ENCODE measurements at places on chromosomes 6 and 20.

DNA sequence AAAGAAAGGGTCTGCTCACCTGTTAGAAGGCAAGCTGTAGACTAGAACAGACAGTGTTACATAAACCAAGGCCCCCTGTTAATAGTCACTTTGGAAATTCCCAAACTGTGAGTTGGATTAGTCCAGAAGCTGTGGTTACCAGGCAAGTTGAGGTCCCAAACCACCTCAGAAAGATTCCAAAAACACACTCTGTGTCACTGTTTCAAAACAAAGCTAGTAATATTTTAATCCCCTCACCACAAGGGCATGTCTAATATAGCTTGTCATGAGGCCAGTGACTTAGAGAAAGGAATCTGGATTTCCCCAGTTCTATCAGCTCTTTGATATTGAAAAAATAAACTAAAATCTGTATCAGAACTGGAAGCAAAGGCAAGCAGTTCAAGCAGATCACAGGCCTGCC, 244.6 kb downstream of the HAO1 start:
- no peak for DNase-seq

- no peak for DNase-seq
These were observed 66.0 kb downstream of the BACH2 start for GRCh38 chr6:90230548-90231215.

DNA sequence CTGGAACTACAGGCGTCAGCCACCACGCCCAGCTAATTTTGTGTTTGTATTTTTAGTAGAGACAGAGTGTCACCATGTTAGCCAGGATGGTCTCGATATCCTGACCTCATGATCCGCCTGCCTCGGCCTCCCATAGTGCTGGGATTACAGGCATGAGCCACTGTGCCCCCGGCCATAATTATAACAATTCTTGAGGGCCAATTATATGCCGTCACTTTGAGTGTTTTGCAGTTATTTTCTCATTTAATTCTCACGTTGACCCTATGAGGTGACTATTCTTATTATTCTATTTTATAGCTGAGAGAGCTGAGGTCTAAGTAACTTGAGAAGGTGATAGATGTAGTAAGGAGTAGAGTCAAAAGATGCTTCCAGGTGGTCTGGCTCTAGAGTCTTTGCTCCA, 13.0 kb downstream of the MYO6 start:
- DNase-seq: no peak

GRCh38 chr6:41573985-41574384, 27.8 kb downstream of the FOXP4 start:
- no peak for DNase-seq

DNA sequence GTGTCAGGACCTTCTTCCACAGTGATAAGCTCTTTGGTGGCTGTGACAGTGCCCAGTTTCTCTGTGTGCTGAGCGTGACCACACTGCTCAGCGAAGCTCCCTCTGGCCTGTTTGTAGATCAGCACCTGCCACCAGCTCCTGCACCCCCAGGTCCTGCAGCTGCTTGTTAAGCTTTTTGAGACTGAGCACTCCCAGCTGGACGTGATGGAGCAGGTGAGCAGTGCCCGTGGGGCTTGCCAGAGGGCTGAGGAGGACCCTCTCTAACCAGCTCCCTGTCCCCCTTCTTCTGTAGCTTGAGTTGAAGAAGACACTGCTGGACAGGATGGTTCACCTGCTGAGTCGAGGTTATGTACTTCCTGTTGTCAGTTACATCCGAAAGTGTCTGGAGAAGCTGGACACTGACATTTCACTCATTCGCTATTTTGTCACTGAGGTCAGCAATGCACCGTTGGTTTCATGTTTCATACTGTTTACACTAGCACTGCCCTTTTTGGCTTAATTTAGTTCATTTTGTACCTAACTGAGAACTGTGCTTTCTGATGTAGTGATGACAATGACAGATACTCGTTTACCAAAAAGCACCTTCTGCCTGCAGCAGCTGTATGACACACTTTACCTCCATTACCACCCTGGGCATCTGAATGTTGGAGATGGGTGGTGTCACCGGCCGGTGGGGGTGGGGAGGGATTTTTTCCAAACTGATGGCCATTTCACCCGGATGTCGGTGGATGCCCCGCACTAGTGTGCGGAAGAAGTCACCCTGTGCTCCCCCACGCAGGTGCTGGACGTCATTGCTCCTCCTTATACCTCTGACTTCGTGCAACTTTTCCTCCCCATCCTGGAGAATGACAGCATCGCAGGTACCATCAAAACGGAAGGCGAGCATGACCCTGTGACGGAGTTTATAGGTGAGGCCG, 12.5 kb downstream of the NELFCD start:
- no peak for DNase-seq

DNA sequence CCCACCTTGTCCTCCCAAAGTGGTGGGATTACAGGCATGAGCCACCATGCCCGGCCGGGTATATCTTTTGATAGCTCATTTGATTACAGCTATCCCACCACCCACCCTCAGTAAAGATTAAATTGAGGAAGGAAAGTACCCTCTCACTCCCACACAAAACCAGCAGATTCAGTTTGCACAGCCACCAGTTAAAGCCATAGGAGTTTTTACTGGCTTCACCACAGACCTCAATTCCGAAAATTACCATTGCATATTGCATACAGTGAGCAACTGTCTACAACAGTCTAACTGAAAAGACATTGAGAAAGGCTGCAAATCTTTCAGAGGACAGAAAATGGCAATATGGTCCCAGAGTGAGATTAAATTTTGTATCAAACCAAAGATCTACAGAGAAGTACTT, 34.9 kb downstream of the ESF1 start:
- no peak for DNase-seq

DNA sequence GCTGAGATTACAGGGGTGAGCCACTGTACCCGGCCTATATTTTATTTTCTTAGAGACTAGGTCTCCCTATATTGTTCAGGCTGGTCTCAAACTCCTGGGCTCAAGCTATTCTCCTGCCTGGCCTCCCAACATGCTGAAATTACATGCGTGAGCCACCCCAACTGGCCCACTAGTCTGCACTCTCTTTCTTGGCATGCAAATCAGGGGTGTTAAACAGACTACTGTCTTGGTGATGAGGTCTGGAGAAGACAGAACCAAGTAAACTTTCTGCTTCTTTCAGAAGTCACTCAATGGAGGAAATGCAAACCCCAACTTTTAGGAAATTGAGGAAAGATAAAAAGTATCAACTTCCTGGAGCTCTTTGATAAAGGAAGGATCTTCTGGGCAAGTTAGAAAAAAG, 8.0 kb upstream of the TUBB2B start:
- no peak for DNase-seq

- no peak for DNase-seq
These were observed 109.8 kb downstream of the CRYBG1 start for GRCh38 chr6:106470316-106470715.

DNA sequence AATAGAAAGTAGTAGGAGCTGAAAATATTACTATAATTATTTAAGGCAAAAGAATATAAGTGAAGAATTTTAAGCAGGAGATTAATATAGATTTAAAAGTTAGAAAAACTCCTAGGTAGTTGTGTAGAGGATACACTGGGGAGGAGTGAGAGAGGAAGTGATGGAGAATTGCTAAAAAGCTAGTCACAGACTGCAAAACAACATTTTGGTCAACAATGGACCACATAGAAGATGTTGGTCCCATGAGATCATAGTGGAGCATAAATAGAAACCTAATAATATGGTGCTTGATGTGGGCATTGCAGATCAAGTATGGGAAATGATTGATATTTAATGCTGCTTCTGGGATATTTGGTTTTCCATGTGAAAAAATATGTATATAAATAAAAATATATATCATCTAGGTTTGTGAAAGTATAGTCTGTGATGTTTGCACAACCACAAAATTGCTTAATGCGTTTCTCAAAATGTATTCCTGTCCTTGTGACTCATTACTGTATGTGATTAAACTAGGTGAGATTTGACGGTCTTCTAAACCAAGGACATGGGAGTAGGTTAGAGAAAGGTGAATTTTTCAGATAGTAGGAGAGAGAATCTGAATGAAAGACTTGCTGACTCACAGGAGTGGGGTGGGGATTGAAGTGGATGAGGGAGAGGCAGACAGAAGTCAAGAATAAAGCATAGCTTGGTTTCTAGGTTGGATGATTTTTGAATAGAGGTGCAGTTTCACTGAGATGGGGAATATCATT, 174.0 kb downstream of the BCKDHB start:
- no peak for DNase-seq

GRCh38 chr20:815914-816606, 17.5 kb upstream of the FAM110A start:
- peak; percentile 80 for DNase-seq

DNA sequence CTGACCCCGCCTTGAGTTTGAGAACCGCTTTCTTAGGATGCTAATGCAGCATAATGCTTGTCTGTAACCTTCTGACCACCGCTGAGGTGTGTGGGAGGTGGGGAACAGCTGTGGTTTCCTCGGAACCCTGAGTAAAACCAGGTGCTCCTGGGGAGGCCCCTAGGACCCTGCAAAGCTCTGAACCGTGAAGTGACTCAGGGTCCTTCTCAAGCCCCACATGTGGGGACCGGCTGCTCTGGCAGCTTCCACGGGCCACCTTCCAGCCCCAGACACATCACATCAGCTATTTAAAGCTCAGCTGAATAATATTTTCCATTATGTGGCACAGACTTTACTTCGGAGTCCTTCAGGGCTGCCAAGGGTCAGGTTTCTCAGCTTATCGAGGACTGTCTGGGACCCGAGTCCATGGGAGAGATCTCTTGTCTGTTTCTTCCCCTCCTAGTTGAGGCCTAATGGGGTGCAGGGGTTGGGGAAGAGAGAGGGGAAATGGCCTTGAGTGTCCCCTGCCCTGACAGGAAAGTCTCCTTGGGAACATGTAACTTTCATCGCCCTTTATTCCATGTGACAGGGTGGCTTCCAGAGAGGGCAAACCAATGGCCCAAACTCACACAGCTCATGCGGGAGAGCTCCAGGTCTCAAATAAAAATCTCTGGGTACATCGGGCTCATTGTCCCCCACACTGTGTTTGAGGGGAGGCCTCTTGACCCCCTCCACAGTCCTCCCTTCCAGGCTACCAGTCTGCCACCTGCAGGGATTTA, 186.1 kb upstream of the SLC24A3 start:
- DNase-seq: peak; percentile 21

GRCh38 chr6:42217519-42218367, at the start of gene MRPS10:
TSS of gene MRPS10 (minus strand) at chr6:42217861. CDS start at chr6:42217849, 12 bp downstream.
- peak; percentile 93 for DNase-seq

DNA sequence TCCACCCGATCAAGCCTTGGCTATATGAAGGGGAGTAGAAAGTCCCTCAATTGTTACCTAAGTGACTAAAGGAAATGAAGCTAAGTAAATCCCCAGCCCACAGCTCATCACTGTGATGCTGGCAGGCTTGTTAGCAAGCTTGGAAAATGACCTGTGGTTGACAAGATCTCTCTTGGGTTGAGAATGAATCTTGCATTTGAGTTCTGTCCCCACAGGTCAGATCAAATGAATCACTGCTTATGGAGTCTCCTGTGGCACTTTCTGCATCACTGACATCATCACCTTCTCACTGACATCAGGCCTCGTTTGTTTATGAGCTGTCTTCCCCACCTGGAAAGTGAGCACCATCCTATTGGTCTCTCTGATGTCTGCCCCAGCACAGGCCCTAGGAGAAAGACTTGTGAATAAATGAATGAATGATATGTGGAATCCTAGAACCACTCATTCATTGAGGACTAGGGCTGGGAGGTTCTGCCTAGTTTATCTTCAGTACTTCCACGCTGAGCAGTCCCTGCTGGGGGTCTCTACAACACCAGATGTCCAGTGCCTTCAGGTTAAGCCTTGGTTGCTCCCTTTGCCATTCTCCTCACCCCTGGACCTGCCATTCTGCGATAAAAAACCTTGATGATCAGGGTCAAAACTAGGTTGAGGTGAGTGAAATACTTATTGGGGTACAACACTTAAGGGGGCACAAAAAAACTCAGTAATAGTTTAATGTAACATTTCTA, 318.4 kb upstream of the MOCS1 start:
- no peak for DNase-seq

GRCh38 chr6:79832723-79833122, 114.6 kb downstream of the ELOVL4 start:
- no peak for DNase-seq

DNA sequence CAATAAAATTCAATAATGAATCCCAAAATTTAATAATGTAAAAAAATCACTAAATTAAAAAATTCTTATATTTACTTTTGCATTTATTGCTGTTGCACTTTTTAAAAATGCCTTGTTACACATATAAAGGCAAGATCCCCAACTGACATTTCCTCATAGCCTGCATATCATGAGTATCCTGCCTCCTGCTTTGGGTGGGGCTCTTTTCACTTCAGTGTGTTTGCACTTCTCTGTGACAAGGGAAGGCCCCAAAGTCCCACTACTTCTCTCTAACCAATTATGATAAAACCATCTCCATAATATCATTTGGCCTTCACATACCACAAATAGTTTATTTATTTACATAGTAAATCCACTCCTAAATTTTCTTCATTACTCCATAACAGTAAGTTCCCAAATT, 446.1 kb upstream of the MARCKS start:
- DNase-seq: no peak

GRCh38 chr20:51607170-51607569, 64.7 kb upstream of the NFATC2 start:
- DNase-seq: no peak

DNA sequence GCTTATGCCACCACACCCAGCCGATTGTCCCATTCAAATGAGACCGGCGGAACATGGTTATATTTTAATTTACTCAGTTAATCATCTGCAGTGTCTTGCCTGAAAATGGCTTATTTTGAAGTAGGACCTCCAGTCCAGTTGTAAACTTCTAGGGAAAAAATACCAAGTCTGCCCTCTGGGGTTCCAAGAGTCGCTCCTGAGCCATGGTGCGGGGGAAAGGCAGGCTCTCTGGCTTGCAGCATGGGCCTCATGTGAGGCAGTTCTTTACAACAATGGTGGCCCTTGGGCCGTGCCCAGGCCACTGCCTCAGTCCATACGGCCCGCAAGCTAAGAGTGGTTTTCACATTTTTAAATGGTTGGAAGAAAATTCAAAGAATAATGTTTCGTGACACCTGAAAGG, 62.7 kb upstream of the XRN2 start:
- DNase-seq: no peak
